Stromal cell of bone marrow (primary cell): ENCODE measurements at places on chromosomes 3 and 15.

DNA sequence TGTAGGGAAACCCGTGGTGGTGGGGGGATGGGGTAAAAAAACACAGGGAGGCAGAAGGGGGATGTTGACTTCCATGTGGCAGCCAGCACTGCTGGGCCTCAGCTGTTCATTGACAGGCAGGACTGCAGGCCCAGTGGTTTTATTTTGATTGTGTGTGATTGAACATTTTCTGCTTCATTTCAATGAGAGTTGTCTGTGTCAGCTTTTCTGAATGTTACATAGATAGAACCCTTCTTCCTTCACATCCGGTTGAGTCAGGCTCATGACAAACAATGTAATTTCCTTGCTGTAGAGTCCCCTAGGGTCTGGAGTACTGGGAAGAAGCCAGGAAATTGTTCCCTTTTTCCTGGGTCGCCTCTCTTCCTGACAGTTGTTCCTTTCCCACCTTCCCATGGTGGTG lies 8.2 kb upstream of the RPP25 start:
- peak; percentile 38 for DNase-seq

- no peak for DNase-seq
Measured at GRCh38 chr3:32575451-32576113, 4.9 kb upstream of the DYNC1LI1 start.

DNA sequence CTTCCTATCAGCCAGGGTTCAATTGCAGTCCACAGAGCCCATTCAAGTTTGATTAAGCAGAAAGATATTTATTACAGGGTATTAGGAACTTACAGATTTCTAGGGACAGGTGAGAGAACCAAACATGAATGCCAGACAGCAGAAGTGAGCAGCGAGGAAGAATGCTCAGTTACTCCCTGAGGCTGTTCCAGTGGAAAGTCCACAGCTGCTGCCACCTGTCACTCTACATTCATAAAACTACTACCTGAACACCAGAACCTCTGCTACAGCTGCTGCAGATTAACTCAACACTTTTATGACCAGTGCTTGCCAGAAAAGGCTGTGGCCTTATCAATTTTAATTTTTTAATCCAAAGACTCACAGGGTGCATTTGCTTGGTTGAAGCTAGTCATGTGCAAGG lies 325.4 kb upstream of the ONECUT1 start:
- DNase-seq = no peak

DNA sequence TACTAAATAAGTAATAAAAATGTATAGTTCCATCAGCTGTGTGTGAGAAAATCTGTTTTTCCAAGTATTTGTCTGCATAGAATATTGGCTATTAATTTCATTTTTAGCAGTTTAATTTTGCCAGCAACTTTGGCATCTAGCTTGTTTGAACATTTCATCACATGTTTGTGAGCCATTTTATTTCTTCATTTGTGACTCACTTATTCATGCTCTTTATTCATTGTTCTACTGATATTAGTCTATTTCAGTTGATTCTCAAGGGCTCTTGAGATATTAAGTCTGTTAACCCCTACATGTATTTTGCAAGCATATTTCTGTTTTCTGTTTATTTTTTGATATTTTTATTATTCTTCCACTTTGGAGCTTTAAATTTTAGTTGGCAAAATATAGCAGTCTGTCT lies 74.0 kb upstream of the PHLDB2 start:
- DNase-seq = no peak

DNA sequence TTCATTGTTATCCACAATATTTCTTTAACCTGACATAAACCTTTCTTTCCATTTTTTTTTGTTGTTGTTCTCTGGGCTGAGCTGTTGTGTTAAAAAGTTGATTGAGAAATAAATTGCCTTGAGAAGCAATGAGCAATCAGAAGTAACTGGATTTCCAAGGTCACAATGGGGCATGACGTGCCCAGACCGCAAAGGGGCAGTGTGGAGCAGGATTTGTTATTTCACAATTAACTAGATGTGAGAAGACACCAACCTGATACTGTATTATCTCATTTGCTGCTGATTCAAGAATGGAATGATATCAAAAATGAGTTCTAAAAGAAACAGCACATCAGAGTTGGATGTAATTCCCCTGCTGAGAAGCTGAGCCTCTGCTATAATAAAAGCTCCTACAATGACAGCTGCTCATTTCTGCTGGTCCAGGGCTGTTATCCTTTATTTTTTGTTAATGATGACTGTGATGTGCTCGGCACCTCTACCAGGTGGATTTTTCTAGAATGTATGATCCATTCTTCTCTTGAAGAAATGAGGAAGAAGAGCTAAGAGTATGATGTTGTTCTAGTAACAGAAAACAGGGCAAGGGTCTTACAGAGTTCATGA lies 28.1 kb downstream of the CPNE4 start:
- peak; percentile 6 for DNase-seq

DNA sequence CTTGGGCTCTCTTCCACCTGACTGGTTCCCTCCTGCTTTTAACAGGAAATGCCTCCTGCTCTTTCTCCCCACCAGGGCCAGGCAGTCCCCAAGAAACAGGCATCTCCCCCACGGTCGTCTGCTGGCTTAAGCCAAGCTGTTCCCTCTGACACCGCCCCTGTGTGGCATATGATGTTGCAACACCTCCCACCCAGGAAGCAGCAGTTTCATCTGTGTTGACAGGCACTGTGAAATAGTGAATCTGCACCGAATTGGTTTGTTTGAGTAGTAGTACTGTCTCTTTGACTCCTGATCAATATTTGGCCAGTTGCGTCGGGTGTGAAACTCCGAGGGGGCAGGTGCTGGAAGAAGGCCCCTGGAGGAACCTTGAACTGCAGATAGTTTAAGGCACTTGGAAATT lies 188.8 kb downstream of the FEZF2 start:
- DNase-seq = no peak
